Hippocampal formation (tissue), 2 donors: ENCODE measurements at places on chromosomes 2 and 18.

DNA sequence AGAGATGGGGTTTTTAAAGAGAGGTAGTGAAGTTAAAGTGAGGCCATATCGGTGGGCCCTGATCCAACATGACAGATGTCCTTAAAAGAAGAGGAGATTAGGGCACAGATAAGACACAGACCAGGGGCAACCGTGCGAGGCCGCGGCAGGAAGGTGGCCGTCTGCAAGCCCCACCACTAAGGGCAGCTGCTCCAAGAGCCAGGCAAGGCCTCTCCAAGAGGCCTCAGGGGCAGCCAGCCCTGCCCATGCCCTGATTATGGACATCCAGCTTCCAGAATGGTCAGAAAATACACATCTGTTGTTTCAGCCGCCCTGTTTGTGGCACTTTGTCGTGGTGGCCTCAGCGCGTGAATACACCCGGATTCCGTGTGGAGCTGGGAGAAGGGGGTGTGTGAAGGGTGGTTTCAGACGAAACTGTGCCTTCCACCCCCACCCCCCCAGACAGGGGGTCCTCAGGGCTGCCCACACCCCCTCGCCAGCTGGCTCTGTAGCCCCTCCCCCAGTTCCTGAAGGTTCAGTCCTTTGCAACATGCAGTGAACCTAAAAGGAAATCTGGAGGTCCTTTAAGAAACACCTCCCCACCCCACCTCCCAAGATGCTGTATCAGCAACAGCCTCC lies 74.1 kb upstream of the SMAD7 start:
- DNase-seq, result no peak

DNA sequence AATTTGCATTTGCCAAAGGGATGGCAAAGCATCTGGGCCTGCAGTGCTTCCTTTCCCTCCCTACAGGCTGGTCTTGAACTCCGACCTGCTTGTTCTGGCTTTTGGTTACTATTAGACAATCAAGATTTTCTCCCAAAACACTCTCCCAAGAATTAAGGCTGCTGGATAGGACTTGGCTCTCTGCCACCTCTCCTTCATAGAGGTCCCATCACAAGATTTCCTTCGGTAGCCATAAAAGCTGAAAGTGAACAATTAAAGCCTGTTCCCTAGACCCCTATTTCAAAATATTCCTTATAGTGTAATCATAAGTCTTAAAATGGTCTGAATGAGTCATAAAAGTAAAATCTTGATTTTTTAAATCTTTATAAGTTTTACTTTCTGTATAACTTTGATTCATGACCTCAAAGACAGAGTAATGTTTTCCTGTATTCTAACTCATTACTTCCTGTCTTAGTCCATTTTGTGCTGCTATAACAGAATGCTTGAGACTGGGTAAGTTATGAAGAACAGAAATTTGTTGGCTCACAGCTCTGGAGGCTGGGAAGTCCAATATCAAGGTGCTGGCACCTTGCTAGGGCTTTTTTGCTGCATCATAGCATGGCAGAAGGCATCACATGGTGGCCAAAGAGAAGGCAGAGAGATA lies 37.8 kb upstream of the TNP1 start:
- no peak for DNase-seq

DNA sequence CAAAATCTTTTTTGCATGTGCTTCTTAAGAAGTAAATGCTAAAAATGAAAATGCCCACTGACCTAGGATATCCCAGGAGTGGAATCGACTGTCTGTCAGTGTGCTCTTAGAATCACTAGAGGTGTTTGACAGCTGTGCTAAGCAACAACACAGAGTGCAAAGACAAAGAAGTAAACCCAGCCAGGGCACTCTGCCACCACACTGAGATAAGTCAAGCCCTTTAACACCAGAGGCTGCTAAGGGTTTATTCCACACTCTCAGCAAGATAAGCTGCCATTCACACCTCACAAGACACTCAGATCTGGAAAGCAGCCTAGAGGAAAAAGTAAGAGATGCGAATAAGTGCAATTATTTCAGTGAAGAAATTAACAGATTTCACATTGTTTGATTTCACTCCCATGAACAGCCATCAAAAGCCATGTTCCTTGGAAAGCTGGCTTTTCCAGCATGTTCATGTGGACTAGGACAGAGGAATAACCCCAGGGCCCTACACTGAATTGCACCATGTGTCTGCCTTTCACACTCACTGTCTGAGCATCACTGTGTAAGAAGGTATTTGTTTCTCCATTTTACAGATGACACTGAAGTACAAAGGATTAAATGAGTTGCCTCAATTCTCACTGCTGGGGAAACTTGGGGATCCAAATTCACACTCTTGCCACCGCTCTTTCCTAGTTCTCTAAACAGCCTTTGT lies 6.0 kb upstream of the BMP10 start:
- no peak for DNase-seq

- no peak for DNase-seq
Observed at GRCh38 chr2:179771791-179772190, 89.6 kb downstream of the ZNF385B start.

DNA sequence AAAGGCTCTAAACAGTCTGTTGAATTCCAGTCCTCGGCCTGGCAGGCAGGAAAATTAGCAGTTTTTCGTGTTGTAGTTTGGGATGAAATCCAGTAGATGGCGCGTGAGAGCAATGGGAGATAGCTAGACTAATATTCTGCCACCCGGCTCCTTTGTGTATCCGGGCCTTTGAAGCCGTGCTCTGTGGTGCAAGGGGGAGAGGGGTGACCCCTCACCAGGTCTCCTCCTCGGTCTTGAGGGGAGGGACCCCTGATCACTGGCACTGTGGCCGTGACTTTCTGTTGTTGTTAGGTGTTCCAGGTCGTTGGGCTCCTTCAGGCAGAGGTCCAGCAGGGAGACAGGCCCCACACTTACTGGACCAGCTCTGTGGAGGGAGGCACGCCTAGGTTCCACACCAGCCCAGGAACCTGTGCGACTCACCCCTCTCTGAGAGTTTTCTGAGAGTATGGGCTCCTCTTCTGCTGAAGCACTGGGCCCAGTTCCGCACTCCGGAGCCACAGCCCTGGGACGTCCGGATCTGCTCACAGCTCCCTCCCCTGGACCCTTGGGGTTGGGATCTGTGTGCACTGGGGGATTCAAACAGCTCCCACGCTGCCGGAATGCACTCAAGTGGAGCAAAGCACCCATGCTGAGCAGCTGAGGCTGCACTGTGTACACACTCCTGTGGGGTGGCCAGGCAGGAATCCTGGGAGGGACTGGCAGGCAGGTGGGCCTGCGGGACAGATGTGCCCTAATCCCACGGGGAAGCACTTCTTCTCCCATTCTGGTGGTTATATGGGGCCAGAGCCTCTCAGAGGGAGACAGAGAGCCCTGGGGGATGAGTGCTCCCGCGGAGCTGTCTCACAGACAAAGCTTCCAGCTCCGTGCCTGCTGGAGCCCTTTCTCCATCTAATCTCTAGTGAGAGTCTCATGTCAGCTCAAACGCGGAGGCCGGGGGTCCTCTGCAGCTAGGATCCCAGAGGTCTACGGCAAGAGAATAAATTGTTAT lies 8.8 kb downstream of the GKN2 start:
- peak; percentile 34 for DNase-seq

GRCh38 chr2:96499061-96499960 lies 5.8 kb downstream of the NEURL3 start:
- no peak for DNase-seq

DNA sequence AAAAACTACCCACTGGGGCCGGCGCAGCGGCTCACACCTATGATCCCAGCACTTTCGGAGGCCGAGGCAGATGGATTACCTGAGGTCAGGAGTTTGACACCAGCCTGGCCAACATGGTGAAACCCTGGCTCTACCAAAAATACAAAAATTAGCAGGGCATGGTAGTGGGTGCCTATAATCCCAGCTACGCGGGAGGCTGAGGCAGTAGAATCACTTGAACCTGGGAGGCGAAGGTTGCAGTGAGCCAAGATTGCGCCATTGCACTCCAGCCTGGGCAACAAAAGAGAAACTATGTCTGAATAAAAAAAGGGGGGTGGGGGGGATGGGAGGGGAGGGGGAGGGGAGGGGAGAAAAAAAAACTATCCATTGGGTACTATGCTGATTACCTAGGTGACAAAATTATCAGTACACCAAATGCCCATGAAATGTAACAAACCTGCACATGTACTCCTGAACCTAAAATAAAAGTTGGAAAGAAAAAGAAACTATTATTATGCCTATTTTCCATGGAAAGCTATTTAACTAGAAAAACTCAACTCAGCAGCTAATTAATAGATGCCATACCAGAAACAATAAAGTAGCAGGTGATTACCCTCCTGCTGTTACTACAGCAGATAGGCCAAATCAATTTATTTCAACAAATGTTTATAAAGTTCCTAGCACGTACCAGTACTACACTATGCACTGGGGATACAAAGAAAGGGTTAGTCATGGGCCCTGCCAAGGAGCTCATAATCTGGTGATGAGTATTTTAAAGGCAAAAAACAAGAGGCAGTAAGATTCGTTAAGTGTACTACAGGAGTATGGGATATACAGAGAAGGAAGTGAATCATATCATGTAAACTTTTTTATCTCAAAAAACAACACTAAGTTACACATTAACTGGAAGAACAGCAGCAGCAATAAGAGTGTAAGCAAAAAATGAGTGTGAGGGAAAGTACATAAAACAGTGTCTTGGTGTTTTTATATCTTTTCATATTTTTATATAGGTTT lies 112.8 kb upstream of the SLC39A10 start:
- DNase-seq, result no peak

GRCh38 chr2:174184504-174184903 lies 63.8 kb downstream of the OLA1 start:
- DNase-seq, result no peak

DNA sequence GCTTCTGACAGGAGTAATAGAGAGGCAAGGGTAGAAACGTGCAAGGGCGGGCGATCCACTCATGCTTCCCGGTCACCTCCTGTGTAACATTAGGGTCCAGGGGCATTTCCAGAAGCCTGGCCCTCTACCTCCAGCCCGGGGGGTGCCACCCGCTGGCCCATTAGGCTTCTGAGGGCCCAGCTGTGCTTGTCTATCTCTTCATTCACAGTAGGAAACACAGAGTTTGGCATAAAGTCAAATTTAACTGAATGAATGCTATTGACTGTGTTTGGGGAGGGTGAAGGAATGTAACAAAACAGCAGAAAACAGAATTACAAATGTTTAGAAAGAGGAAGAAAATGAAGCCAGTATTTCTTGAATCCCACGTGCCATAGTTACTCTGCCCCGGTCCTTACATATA lies 112.4 kb upstream of the SLC66A3 start:
- DNase-seq, result no peak

- DNase-seq, result no peak
Observed at GRCh38 chr2:99181624-99182000, 628 bp downstream of the MRPL30 start.

DNA sequence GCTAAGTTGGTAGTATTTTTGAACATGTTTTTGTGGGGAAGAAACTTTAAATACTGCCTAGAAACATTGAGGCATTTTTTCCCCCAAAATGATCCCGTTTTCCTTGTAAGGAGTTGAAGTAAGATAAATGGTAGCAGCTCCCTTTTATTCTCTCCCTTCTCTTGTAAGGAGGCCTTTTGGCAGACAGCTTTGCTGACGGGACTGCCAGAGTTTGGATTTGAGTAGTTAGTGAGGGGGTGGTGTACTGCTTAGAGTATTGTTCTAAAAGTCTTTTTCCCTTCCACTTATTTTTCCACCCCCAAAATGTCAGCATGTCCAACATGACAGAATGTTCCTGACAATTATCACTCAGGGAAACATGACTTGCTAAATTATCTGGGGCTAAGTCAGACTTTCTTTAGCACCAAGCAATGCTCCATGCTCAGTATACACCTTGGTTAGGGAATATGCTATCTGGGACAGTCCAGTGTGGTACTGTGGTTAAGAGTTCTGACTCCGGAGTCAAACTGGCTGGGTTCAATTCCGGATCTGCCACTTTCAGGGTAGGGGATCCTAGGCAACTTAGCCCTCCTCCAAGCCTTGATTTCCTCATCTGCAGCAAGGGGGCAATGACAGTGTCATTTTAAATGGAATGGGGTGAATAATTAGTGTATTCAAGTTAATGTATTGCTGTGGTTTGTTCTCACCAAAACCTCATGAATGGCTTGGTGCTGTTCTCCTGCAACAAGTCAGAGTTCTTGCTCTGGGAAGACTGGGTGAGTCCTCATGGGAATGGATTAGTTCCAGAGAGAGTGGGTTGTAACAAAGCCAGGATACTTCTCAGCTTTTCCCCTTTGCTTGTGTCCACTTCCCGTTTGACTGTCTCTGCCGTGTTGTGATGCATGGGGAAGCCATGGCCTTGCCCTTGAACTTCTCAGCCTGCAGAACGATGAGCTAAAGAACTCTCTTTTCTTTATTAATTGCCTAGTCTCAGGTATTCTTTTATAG lies 116.2 kb downstream of the TANC1 start:
- no peak for DNase-seq

DNA sequence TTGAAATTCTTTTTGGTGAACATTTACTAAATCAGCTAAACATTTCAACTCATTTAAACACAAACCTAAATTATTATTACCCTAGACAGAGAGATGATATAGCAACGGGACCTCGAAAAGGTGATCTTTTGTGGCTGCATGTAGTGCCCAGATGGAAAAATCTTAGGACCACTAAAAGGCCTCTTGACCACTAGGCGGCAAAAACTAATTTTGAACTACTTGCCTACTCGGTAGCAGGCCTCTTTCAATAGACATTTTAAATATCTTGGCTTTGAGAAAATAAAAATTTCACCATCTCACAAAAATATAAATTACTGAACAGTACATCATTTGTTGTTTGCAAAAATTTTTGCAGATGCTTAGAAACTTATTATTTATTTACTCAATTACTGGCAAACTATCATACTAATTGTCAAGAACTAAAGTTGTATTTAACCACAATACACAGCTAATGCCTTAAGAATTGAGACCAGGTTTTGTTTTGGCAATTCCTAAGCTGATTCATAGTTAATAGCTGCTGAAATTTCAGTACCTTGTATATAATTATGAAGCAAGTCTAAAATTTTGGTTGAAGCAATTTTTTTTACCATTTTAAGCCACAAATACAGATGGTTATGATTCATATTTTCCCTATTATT lies 9.4 kb downstream of the COL3A1 start:
- no peak for DNase-seq

DNA sequence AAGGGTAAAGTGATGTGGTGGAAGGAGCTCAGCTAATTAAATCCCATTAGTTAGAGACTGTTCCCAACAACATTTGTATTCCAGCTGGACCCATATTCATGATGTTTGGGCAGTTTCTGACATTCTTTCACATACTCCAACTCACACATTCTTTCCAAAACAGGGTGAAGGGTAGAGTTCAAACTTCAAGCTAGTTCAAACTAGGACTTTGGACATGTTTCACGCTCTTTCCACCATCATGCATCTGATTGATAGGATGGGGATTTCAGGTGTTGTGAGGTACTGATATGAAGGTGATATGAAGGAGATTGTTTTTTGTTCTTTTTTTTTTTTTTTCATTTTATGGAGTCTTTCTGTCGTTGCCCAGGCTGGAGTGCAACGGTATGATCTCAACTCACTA lies 197.1 kb upstream of the LHCGR start:
- no peak for DNase-seq

GRCh38 chr2:85613717-85614515 lies 2.0 kb upstream of the C2orf68 start:
- DNase-seq, result no peak
